Right forelimb (tissue), 1 donor: ENCODE measurements at places on chromosomes 11 and 22.
A peak's percentile ranks its signal among the peaks of the same experiment; 100 is the strongest.

- no peak for DNase-seq
These were observed 35.5 kb downstream of the ACO2 start for GRCh38 chr22:41504397-41504796.

DNA sequence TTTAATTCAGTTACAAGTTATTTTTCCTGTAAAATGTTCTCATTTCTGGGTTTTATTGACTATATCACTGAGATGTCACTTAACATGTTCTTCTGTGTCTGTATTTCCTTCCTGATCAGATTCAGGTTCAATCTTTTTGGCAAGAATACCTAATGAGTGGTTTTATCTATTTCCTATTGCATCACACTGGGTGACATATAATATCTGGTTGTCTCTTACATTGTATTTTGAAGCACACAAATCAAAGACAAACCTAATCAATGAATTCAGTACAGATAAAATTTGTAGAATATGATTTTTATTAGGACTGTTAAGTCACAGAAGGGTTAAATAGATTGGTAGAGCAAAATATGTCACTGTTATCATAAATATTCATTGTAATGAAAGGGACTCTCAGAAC is 60.4 kb downstream of the BCL2L13 start:
- DNase-seq: no peak

- no peak for DNase-seq
These were observed at the start of gene OR8H2 for GRCh38 chr11:56103210-56103737. Gene OR8H2, plus strand, starts transcription at chr11:56103687. Its CDS starts 1,356 bp downstream, at chr11:56105043.

DNA sequence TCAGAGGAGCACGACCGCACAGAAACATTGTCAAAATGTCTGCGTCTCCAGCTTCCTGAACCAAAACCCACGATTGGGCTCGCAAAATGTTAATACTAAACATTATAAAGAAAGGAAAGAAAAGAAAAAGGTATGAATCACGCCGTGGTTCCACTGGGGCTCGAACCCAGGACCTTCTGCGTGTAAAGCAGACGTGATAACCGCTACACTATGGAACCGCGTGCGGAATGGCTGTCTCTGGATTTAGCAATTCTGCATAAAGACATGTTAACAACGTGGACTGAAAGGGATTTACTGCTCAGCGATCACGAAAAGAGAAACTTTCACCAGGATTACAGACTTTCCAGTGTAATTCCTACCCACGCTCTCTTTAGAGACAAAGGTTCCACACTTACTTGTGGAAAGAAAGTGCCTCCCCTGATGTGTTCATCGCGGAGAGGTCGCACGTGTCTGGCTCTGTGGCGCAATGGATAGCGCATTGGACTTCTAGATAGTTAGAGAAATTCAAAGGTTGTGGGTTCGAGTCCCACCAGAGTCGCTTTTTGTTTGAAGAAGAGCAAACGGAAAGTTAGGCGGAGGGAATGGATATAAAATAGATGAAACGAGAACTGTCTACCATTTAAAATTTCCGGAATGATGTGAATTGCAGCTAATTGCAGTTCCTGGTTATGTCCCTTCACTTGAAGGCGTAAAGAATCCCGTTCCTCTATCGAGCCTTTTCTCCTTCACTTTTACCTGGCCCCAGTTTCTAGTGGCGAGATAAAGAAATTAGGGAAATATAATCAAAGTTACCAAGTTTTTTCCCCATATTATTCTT is 39.7 kb downstream of the OR4D9 start:
- DNase-seq: peak; percentile 91

DNA sequence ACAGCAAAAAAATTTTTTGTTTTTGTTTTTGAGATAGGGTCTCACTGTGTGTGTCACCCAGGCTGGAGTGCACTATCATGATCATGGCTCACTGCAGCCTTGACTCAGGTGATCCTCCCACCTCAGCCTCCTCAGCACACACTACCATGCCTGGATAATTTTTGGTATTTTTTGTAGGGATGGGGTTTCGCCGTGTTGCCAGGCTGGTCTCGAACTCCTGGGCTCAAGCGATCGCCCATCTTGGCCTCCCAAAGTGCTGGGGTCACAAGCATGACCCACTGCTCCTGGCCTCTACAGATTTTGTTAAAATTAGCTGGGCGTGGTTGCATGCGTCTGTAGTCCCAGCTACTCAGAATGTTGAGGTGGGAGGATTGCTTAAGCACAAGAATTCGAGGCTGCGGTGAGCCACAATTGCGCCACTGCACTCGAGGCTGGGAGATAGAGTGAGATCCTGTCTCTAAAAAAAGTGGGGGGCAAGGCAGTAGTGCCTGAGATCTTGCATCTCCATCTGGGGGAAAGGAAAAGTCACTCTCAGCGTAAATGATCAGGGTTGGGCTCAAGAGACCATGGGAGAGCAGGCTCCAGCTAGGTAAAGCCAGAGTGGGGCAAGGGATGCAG is 10.6 kb upstream of the DGKZ start:
- DNase-seq: no peak

DNA sequence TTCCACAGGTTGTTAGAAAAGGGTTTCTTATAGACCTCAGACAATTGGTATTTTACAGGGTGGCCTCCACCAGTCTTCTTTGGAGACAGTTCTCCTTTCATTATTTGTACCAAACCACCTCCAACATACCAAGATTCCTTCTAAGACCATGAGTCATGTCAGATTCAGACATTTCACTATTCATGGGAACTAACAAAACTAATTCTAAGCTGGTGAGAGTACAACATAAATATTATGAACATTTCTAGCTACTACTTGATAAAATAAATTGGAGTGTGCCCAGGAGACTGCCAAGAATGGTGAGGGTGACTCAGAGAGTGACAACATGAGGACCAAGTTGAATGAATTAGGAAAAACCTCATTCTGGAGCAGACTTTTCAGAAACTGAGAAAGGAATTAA is 494.6 kb upstream of the LRRC4C start:
- no peak for DNase-seq

DNA sequence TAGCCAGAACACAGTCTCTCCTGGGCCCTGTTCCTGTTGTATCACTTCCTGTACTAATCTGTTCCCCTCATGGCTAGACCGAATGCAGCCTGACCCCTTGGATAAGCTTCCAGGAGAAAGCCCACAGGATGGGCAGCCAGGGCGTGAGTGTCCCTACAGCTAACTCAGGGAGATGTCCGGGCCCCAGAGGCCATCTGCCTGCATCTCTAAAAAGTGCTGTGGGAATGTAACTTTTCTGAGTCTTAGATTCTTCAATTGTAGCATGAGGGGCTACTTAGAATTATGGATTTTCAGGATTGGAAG is 7.7 kb upstream of the MALAT1 start:
- no peak for DNase-seq
